ENCODE measurements at places on chromosomes 11 and 22.
A peak's percentile ranks its signal among the peaks of the same experiment; 100 is the strongest.

GRCh38 chr11:38948392-38948791 lies 2350.4 kb upstream of the RAG2 start:
- DNase-seq = no peak

DNA sequence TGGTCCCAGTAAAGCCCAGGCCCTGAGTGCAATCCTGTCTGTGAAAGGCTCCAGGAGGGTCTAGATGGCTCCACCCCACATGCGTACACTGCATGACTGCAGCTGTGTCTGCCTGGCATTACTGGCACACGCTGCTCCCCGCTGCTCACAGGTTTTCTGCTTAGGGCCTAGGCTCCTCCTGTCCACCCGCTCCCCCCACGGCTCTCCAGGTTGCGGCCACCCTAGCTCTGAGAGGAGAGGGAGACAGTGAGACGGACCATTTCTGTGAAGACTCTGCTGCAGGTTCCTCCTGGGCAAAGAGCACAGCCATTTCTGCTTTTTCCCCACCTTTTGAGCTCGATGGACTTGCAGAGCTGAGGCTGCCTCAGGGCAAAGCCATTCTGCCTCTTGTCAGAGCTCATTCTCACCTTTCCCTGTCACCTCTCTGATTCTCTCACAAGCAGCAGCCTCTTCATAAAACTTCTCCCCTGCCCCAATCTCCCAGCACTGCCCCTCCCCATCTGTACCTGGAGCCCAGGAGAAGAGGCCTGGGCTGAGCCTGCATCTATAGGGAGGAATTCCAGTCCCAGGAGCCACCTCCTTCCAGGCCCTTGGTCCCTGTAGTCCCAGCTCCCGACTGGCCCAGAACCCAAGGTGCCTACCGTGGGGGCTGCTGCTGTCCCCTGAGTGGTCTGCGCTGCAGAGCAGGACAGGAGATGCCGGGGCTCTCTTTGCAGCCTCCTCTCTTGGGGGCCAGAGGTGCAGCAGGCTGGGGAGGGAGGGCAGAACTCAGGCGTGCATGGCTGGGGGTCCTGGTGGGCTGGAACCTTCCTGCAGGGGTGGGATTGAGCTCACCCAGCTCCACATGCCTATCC lies 433.7 kb upstream of the B3GAT1 start:
- DNase-seq = no peak

DNA sequence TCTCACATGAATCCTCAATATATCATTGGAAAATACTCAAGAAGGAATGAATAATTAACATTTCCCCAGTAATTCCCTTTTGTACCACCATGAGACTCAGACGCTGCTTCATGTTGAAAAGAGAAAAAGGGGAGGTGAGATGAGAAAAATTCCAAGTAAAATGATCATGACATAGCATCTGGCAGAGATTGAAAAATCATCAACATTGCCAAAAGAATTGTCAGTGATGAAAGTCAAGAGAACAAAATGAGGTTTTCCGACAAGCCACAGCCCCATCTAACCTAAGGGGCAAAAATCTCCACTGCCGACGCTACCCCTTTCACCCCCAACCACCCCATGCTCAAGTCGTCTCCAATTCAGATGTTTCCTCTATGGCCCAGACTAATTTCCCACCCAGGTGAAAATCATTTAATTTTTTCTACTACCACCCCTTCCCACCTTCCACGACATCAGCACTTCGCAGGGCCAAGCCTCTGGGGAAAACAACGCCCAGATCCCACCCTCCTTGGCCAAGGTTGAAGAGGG lies 1.2 kb downstream of the RAB6A start:
- no peak for DNase-seq

DNA sequence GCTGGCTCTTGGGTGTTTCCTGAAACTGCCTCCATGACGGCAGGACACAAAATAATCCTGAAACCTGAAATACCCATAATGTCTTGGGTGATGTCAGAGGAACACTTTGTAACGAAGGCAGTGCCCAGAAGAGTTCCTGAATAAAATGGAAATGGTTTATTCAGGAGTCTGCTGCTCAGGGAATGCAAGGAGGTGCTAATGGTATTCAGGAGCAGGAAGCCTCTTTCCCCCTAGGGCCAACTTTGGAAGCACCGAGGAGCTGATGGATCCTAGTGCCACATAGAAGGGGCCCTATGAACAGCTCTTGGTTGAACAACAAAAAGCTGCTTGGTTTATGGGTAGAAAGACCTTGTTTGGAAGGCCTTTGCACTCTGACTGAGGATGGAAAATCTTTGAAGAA lies 15.5 kb downstream of the TREH start:
- DNase-seq = no peak

DNA sequence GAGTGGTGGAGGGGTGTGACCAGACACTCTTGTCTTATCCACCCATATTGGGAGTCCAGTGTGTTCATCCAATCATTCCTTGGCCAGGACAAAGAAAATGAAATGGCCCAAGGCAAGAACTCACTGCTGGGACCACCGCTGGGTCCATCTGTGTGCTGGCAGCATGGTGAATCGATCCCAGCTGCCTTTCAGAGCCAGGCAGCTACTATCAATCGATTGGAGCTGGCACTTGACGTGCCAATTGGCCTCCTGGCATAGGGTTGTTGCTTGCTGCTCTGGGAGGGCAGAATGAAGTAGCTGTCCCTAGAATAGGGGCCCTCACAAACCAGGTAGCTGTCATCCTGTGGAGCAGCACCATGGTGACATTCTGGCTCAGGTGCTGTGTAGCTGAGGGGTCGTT lies 1.4 kb upstream of the ARVCF start:
- no peak for DNase-seq

- DNase-seq = no peak
Observed at GRCh38 chr11:61349189-61349751, 12.4 kb downstream of the CYB561A3 start.

- no peak for DNase-seq
Observed at GRCh38 chr22:35688913-35689675, 28.6 kb upstream of the APOL5 start.

DNA sequence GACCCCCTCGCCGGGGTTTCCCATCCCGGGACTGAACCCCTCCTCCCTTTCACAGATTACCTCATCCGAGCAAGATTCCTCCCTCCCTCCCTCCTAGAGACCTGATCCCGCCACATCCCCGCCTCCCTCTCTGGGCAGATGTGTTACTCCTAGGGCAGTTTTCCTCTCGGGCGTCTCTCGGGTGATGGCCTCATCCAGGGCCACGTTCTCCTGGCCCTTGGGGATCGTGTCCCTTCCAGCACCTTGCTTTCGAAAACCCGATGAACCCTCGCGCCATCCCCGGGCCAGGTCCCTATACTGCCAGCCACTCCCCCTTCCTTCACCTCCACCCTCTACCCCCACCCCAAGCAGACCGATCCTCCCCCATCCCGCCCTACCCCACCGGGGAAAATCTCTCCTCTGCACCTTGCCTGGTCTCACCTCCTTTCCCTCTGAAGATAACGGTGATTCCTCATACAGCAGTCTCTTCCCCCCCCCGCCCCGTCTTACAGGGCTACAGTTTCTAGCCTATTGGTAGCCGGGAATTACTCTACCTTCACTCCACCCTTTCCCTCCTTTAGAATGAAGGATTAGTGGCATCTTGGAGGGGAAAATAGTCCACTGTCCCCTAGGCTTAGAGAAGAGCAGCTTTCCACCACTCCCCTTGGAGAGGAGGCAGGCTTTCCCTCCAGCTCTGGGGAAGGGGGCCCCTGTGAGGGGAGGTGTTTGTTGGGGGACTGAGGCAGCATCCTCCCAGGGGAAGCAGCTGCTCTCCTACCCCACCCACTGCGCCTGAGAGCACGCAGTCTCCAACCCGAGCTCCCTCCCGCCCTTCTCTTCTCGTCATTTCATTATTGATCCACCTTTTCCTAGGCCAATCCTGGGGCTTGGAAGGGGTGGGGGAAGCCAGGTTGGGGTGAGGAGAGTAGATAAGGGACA lies 1.2 kb downstream of the KMT2A start:
- peak; percentile 54 for DNase-seq
